Skeletal muscle cell (primary cell): ENCODE measurements at places on chromosomes 16 and 17.

GRCh38 chr17:75090871-75091854, 3.4 kb downstream of the SLC16A5 start:
- DNase-seq: no peak

DNA sequence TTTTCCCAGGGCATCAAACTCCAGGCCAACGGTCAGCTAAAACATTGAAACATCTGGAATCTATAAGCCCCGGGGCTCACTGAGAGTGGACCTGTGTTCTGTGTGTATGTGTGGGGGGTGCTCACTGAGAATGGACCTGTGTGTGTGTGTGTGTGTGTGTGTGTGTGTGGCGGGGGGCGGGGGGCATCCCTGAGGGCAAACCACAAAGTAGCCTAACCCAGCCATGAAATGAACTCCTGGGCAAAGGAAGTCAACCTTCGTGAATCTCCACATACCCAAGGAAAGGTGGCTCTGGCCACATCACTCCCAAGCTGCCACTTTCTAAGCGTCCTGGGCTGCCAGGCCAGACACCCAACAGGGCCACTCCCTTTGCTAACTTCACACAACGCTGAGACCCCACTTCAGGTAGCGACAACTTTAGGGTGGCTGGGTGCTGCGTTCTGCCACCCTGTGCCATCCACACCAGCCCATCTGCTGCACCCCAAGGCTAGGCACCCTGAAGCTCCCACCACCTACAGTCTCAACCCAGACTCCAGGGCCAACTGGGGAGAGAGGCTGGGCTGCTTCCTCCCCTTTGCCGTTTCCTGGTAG, 1.6 kb downstream of the MAFG start:
- no peak for DNase-seq

GRCh38 chr17:72504783-72505182, 384.0 kb downstream of the SOX9 start:
- DNase-seq: no peak

DNA sequence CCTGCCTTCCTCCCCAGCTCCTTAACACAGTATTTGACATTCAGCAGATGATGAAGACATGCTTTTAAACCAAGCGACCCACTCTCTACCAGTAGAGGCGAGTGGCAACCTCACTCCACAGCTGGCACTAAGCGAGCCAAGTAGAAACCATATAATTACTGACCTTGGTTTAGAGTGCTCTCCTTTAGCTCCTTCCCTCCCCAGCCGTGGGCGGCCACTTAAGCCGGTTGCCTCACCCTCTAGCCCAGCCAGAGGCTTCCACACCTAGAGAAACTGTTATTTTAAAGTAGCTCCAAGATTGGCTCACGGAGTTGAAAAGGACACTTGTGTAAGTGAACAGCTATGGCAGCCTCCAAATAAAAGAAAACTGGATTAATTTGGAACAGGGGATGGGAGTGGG, 109.1 kb upstream of the CRHR1 start:
- no peak for DNase-seq

DNA sequence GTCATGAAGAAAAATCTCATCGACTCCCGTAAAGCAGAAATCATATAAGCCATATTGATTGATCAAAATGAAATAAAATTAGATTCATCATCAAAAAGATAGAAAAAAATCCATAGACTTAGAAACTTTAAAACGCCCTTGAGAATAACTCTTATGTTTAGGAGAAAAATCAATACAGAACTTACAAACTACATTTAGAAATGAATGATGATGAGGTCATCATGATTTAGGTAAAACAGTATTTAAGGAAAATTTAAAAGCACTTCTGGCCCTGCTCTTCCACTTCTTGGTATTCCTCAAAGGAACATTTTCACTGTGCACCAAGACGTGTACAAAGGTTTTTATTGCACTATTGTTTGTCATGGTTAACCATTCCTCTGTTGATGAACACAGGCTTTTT, 173.4 kb upstream of the PSMD7 start:
- DNase-seq: no peak

DNA sequence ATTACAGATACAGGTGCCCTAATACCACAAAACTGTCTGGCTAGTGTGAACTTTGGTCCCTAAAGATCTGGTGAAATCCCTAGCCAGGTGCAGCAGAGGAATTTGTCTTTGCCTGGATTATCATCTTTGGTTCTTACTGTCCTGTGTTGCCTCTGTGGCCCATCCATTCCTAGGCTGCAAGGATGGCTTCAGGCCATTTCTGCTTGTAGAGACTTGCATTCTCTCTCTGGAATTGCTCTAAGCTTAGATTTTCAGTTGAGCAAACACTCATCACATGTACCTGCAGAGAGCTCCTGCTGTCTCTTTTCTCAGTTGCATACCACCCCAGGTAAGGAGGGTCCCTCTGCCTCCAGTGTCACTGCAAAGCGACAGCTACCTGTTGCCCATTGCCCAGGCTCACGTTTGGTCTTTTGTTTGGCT, 114.9 kb downstream of the PRKCA start:
- no peak for DNase-seq

DNA sequence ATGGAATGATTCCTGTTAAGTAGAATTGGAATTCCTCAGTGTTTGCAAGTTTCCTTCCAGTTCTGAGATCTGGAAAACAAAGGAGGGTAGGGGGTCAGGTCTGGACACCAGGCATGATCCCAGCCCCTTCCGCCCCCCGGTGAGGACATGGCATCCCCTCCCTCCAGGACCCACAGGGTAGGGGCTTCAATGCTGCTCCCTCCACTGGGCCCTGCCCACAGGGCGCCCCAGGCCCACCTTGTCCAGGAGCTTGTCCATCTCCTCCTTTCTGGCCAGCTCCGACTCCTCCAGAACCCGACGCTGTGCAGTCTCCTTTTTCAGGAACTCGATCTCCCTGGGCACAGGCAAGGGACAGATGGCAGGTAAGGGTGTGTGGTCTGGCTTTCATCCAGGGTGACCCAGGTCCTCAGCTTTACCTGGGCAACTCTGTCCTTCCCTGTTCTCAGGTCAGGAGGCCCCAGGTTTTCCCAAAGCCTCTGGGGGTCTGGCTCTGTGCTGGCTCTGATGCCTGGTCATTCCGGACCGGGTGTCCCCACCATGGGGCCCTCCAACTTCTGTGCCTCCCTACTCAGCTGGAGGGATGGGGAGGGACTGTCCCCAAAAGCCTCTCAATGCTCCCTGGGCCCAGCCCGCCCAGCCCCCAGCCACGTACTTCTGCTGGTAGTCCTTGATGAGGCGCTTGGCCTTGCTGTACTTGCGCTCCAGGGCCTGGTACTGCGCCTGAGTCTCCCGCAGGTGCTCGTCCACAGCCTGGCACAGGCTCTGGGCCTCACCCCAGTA, 5.5 kb upstream of the SAMD14 start:
- DNase-seq: no peak

- DNase-seq: no peak
These were observed 24.6 kb downstream of the HIGD1B start for GRCh38 chr17:44872131-44872768.

- no peak for DNase-seq
These were observed 15.7 kb downstream of the PRSS27 start for GRCh38 chr16:2704166-2704982.
